ENCODE measurements at places on chromosomes 3 and 15. TPM values are rescaled to one million over a fixed set of nuclear protein-coding genes. Genes with fewer than 3 reads are reported as not detected.

- no peaks in the 10 kb centered on the region for H3K4me1 ChIP-seq
- no peak for DNase-seq
- H3K4me3 ChIP-seq, result no peak overlapping the region
- H3K36me3 ChIP-seq, result no peaks in the 10 kb centered on the region
- H3K27ac ChIP-seq, result no peak overlapping the region
Measured at GRCh38 chr3:79354179-79354688, 413.6 kb downstream of the ROBO1 start.

DNA sequence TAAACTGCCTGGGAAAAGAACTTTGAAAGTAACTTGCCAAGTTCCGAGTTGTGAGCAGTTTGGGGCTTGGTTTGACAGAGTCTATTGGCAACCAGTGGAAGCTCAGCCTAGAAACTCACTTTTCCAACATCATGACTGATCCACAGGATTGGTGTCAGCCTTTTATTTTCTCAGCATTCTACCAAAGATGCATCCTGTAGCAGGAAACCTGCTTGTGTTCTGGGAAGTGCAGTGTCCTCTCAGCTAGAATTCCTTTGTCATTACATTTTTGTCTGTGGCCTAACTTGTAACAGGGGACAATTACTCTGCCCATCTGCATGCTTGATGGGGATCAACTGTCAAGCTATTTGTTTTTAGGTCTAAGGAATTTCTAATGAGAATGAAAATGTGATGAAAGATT, 116.7 kb upstream of the LMOD3 start:
- H3K27ac ChIP-seq, result no peak overlapping the region
- DNase-seq, result peak; percentile 50
- no peaks in the 10 kb centered on the region for H3K36me3 ChIP-seq

GRCh38 chr3:197750858-197751737, 1.4 kb downstream of the FYTTD1 start:
- peaks cover 25% of the 10 kb centered on the region for H3K4me1 ChIP-seq
- no peak for DNase-seq
- H3K27me3 ChIP-seq, result peaks cover 54% of the 10 kb centered on the region

DNA sequence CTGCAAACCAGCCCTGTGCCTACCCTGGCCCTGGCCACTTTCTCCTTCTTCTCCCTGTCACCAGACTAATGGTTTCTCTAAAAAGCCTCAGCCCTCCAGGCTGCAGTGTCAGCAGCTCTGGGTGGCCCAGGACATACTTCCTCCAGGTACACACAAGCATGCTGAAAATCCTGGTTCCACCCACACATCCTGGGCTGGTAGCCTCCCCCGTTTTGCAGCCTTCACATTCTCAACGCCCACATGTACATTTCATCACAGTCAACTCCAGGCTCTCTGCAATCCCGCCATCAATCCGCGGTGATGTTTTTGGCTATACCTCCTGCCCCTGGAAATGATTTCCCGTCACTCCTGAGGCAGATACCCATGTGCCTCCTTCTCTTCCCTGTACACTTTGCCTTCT, 59.4 kb downstream of the MAGEF1 start:
- no peaks in the 10 kb centered on the region for H3K36me3 ChIP-seq
- no peak overlapping the region for H3K27ac ChIP-seq
- DNase-seq, result no peak

- no peak overlapping the region for H3K27ac ChIP-seq
- H3K27me3 ChIP-seq, result no peaks in the 10 kb centered on the region
- H3K4me1 ChIP-seq, result peaks cover 11% of the 10 kb centered on the region
- H3K36me3 ChIP-seq, result no peaks in the 10 kb centered on the region
Measured at GRCh38 chr3:111212511-111212910, 140.9 kb downstream of the NECTIN3 start.

DNA sequence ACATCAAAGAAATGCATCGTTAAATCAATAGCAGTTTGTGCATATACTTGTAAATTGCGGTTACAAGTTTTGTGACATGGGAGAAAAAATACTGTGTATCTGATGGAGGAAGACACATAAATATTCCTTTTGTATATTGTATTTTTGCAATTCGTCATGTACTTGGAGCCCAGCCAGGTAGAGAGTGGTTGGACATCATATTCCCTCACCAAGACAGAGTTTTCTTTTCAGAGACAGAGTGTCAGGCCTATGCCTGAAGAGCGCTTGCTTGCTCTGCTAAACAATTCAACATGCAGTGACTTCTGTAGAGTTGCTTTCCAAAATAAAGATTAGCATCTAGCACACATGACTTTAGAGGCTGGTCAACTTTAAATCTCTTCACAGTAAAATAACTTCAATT, 24.8 kb upstream of the MEIS2 start:
- peaks cover 21% of the 10 kb centered on the region for H3K4me1 ChIP-seq
- no peak overlapping the region for H3K27ac ChIP-seq
- no peak overlapping the region for H3K4me3 ChIP-seq
- no peak for DNase-seq
- H3K27me3 ChIP-seq, result no peaks in the 10 kb centered on the region

DNA sequence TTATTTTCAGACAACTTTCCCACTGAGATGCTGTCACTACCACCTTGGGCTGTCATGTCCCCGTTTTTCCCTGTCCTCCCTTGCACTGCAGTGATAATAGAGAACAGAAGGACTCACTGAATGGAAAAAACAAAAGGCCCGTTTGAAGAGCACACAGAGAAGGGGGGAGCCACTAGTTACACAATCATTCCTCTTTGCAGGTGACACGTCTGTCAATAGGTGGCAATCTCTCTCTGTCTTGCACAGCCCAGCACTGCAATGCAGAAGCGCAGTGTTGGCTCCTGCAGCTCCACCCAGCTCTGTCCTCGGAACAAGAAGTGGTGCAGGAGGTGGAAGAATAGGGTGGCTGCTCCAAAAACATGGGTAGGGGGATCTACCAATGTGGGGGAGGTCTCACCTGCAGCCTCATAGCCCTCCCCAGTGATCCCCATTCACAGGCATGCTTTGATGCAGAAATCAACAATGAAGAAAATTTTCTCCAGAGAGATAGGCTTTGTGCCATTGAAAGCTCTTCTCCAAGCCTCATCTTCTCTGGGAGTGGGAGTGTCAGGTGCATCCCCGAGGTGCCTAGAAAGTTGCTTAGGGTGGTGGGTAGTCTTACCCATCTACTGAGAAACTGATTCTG, 31.8 kb downstream of the FSTL1 start:
- no peaks in the 10 kb centered on the region for H3K36me3 ChIP-seq
- DNase-seq, result peak; percentile 79
- H3K27ac ChIP-seq, result no peak overlapping the region
- H3K27me3 ChIP-seq, result no peaks in the 10 kb centered on the region

DNA sequence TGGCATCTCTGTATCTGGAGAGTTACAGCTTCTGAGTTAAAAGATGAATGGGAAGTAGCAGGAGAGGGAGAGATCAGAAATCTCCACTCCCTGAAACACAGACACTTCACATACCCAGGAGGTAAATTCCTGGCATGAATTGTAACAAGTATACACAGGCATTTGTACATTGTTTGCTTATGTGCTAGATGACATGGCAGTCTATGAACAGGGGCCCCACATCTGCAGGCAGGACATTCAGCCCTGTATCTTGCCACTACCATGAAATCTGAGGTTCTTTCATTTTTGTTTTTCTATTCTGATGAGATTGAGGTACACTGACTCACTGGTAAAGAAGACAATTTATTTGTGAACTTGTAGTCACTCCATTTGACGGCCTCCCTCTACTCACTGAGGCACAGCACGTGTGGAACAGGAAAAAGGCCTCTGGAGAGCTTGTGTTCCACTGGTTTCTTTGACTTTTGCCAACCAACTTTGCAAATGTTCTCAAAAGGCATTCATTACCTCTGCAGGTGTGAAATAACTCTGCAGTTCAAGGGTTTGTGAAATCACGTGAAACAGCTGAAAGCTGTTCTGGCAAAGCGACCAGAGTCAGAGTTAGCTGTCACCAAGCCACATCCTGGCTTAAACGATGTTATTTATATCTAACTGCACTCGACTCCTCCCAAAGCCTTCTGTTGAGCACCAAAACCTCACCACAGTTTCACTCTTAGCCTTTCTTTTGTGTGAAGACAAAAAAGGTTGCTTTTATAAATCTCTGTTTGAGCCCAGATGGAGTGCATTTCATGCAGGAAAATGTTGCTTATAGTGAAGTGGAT, 401.3 kb upstream of the CFAP20DC start:
- no peaks in the 10 kb centered on the region for H3K4me1 ChIP-seq
- H3K27me3 ChIP-seq, result no peaks in the 10 kb centered on the region
- H3K27ac ChIP-seq, result no peak overlapping the region
- H3K36me3 ChIP-seq, result no peaks in the 10 kb centered on the region
- DNase-seq, result no peak

DNA sequence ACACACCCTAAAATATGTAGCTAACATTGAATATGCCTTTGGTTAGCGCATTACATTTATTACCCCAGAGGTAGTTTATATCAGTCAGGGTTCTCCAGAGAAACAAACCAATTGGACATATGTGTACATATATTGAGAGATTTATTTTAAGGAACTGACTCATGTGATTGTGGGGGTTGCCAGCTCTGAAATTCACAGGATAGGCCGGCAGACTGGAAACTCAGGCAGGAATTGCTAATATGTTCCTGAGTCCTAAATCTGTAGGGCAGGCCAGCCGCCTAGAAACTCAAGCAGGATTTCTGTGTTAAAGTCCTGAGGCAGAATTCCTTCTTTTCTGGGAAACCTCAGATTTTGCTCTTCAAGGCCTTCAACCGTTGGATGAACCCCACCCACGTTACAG, 189.7 kb downstream of the CDIN1 start:
- H3K27ac ChIP-seq, result no peak overlapping the region
- H3K36me3 ChIP-seq, result no peaks in the 10 kb centered on the region
- no peak overlapping the region for H3K4me3 ChIP-seq
- no peak for DNase-seq

DNA sequence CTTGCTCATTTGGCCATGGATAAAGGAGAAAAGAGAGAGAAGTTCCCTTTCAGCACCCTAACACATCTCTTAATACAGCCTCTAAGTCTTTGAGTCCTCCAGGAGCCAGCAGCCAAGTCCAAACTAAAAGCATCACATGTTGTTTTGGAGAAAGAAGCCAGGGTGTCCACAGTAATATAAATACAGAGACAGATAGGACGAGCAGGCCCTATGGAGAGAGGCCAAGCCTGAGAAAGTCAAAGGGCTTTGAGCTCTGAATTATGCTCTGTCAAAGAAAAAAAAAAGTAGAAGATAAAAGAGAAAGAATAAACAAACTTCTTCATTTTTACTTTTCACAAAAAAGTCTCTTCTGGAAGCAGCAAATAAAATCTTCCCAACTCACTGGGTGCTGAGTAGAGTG, 92.4 kb upstream of the THBS1 start:
- no peaks in the 10 kb centered on the region for H3K27me3 ChIP-seq
- no peak for DNase-seq
- H3K27ac ChIP-seq, result no peak overlapping the region
- peaks cover 4% of the 10 kb centered on the region for H3K4me1 ChIP-seq
- H3K4me3 ChIP-seq, result no peak overlapping the region

DNA sequence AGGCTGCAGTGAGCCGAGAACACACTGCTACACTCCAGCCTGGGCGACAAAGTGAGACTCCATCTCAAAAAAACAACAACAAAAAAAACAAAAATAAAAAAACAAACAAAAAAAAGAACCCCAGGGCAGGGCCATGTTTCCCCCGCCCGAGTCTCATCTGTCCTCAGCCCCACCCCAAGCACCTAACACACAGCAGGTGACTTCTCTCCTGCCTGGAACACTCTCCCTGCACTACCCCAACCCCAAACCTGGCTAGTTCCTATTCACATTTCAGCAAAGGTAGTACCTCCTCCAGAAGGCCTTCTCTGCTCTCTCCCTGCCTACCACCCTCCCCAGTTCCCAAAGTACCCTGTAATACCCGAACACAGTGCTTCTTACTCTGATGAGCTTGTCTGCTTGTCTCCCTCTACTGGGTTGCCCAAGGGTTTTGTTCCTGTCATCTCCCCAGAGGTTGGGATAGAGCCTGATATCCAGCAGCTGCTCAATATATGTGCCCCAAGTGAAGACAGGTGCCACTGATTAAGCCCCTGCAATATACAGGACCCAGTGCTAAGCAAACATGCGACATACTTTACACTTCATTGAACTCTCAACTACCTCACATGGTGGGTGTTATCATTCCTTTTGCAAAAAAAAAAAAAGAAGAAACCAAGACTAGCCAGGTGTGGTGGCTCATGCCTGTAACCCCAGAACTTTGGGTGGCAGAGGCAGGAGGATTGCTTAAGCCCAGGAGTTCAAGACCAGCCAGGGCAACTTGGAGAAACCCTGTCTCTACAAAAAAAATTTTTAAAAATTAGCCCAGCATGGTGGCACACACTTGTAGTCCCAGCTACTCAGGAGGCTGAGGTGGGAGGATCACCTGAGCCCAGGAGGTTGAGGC, 103.6 kb downstream of the DAPK2 start:
- H3K27me3 ChIP-seq, result no peaks in the 10 kb centered on the region
- DNase-seq, result no peak
- H3K27ac ChIP-seq, result no peak overlapping the region
- no peaks in the 10 kb centered on the region for H3K4me1 ChIP-seq
- no peak overlapping the region for H3K4me3 ChIP-seq

GRCh38 chr15:62109982-62110851, 43.4 kb downstream of the C2CD4A start:
- no peaks in the 10 kb centered on the region for H3K36me3 ChIP-seq
- DNase-seq, result no peak
- no peaks in the 10 kb centered on the region for H3K27me3 ChIP-seq
- H3K27ac ChIP-seq, result no peak overlapping the region
- no peak overlapping the region for H3K4me3 ChIP-seq
- no peaks in the 10 kb centered on the region for H3K4me1 ChIP-seq

DNA sequence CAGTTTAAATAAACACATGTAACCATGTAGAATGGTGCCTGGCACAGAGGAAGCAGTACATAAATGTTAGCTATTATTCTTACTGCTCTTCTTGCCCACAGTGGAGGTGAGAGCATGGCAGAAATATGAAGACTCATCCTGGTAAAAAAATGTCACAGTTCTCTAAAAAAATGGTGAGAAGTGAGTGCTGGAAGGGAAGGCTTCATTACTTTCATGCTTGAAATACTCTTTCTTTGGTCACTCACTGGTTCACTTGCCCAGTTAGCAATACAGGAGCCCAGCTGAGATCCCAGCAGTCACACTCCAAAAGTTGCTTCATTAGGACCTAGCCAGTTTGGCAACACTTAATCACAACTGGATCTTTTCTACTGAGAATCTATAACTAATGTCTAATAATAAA, 1017.2 kb downstream of the TUSC7 start:
- H3K4me3 ChIP-seq, result no peak overlapping the region
- no peaks in the 10 kb centered on the region for H3K36me3 ChIP-seq
- no peak overlapping the region for H3K27ac ChIP-seq
- no peaks in the 10 kb centered on the region for H3K27me3 ChIP-seq

Gene ST8SIA2
- total RNA-seq, result 2.0 TPM

Gene ENTPD3
- total RNA-seq, result 0.63 TPM

Gene ARGFX
- total RNA-seq, result not detected

Gene CACNA2D2
- total RNA-seq, result 10.3 TPM

Gene RASGRF1
- 0.39 TPM for total RNA-seq

Gene LSAMP
- total RNA-seq, result 2.0 TPM

Gene GP5
- total RNA-seq, result 0.12 TPM

Gene PEX11A
- 4.5 TPM for total RNA-seq
